ENCODE measurements at places on chromosomes 3 and 15. TPM values are rescaled to one million over a fixed set of nuclear protein-coding genes. Genes with fewer than 3 reads are reported as not detected.

The SI gene
- not detected for total RNA-seq

The GP9 gene
- total RNA-seq: not detected

The CAND2 gene
- total RNA-seq: not detected

The THRB gene
- total RNA-seq: not detected

The GRK7 gene
- total RNA-seq: not detected

The LAMB2 gene
- not detected for total RNA-seq

The GTF2A2 gene
- 113 TPM for total RNA-seq

The SEC11A gene
- total RNA-seq: 139 TPM

The UROC1 gene
- total RNA-seq: not detected

The ZNF148 gene
- total RNA-seq: 41.9 TPM

The PROK2 gene
- total RNA-seq: 2.5 TPM

The FILIP1L gene
- 1.9 TPM for total RNA-seq

The RAD51 gene
- total RNA-seq: 50.9 TPM

The CMTM8 gene
- total RNA-seq: 6.2 TPM
